ENCODE measurements at places on chromosomes 16 and 17. TPM values are rescaled to one million over a fixed set of nuclear protein-coding genes. Genes with fewer than 3 reads are reported as not detected.

GRCh38 chr17:16976725-16977550 lies 5.0 kb upstream of the TNFRSF13B start:
- DNase-seq, result no peak

DNA sequence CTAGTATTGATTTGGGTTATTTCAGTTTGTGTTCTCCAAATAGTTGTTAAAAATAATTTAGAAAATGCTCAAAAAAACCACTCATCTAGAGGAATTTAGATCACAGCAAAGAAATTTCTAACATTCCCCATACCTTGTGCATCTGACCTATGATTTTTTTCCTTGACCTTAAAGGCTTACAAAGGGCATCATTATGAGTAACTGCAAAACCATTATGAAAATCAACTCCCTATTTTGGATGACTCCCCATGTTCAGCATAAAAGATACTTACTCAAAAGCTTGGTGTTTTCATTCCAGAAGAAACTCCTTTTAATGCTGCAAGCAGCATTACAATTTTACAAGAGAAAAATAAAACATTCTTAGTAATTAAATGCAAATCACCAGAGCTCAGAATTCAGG lies 83.2 kb downstream of the GRIN2A start:
- DNase-seq, result no peak

- no peak for DNase-seq
Measured at GRCh38 chr16:64094181-64094965, 1027.5 kb downstream of the CDH11 start.

GRCh38 chr17:13626703-13627102 lies 25.0 kb upstream of the HS3ST3A1 start:
- peak; percentile 72 for DNase-seq

GRCh38 chr17:72700226-72700625 lies 392.3 kb downstream of the SLC39A11 start:
- no peak for DNase-seq

DNA sequence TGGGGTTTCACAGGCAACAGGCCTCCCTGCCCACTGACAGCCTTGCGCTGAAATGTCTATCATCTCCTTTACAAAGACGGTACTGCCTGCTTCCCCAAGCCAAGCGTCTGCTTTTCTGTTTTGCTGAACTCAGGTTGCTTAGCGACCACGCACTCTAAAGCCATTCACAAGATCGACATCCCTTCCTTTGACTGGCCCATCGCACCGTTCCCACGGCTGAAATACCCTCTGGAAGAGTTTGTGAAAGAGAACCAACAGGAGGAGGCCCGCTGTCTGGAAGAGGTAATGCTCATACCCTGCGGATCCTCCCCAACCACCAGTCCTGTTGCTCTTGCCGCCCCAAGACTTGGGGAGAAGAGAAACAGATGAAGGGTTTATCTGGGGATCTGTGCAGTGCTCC lies 28.7 kb downstream of the TMEM186 start:
- DNase-seq, result no peak

- DNase-seq, result no peak
Measured at GRCh38 chr17:81682565-81683207, 911 bp downstream of the ARL16 start.

DNA sequence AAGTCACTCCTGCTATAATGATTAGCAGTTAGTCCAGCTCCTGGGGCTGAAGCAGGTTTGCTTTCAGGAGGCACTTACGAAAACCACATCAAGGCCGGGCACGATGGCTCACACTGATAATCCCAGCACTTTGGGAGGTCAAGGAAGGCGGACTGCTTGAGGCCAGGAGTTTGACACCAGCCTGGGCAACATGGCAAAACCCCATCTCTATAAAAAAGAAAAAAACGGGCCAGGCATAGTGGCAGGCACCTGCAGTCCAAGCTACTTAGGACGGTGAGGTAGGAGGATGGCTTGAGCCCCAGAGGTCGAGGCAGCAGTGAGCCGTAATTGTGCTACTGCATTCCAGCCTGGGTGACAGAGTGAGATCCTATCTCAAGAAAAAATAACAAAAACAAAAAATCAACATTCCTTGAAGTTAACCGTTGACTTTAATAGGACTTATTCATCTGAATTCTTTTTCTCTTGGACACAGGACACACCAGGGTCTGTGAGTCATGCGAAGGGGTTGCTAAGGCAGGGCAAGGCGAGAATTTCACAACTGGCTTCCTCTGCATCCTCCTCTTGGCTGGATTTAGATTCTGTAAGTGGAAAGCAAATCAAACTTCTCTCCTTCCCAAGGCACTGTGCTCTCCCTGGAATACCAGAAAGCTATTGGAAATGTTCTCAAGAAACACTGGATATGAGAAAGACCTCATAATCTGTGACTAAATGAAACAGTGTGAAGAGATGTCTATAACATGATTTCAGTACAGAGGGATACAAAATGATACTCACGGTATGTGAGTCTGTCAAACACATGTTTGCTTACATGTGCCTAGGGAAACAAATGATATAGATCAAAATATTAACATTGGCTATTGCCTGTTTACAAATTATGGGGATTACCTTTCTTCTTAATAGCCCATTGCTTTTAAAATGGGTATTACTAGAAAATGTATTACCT lies 99.5 kb downstream of the SYCE1L start:
- peak; percentile 91 for DNase-seq

The KIF18B gene
- total RNA-seq, result not detected

The ALOXE3 gene
- 2.0 TPM for total RNA-seq

The EFNB3 gene
- under 0.01 TPM for total RNA-seq

The KRT24 gene
- 1.6 TPM for total RNA-seq

The LYRM9 gene
- total RNA-seq, result 4.1 TPM

All from bronchial epithelial cell (primary cell).